Fibroblast of skin of left biceps (primary cell): ENCODE measurements at places on chromosomes 4 and X.

DNA sequence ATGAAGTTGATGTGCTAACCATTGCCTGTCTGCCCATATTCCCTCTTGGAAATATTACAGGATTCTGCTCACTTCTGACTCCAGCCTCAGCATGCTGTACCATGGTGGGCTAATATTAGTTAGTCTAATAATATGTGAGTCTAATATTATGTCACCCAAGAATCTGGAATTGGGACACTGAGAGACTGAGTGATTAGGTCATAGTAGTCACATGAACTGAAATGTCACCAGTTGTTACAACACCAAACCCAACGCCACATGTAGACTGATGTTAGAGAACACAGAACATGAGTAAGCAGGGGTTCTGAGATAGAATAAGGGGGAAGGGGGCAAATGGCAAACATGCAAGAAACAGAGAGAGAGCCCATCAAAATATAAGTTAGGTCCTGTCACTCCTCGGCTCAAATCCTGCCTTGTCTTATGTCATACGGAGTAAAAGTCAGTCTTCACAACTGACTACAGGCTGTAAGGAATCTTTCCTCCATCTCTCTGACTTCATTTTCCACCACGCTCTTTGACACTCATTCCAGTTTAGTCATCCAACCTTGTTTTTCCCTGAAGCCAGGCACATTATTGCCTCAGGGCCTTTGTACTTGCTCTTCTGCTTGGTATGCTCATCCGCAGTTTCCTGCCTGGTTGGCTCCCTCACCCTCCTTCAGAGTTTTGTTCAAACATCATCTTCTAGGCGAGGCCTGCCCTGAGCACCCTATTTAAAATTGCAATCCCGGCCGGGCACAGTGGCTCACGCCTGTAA is 9.6 kb upstream of the SLAIN2 start:
- no peak for DNase-seq

DNA sequence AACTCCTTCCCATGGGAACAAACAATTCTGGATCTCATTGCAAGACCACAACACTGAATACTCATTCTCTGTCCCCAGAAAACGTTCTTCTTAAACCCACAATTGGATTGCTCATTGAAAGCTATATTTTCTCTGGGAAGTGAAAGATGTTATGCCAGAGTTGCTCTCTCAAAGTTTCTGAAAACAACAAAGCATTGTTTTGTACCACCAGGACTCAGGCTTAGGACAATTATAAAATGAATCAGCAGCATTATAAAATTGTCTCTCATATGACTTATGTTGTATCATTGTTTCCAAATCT is 26.5 kb downstream of the TFDP3 start:
- no peak for DNase-seq

GRCh38 chr4:151784706-151785105 is 23.9 kb upstream of the GATB start:
- no peak for DNase-seq

DNA sequence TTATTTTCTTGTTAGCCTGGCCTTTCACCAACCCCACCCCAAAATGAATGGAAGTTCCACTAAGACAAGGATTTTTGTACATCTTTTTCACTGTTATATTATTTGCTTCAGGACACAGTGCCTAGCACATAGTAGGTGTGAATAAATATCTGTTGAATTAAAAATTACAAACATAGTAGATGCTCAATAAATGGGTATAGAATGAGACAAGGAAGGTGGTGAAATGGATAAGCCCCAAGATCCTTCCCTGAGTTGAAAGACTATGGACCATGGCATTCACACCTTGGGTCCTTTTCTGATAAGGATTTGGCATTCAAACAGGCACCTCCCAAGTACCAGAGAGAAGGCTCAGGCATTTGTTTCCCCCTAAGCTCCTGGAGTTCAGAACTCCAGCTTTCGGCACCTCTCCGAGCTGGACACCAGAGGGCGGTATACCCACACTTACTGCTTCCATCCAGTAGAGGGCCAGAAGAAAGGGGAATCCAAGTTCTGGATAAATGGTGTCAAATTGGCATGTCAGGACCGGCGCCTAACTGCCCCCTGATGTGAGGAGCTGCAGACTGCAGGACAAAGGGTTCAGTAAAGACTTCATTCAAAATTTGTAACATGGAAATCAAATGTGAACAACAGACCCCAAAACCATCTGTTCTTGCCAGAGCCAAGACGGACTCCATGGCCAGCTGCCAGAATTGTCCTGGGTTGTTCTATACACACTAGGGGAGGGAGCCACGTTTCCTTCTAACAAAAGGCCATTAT is 193.0 kb downstream of the GPC3 start:
- DNase-seq: peak; percentile 29

DNA sequence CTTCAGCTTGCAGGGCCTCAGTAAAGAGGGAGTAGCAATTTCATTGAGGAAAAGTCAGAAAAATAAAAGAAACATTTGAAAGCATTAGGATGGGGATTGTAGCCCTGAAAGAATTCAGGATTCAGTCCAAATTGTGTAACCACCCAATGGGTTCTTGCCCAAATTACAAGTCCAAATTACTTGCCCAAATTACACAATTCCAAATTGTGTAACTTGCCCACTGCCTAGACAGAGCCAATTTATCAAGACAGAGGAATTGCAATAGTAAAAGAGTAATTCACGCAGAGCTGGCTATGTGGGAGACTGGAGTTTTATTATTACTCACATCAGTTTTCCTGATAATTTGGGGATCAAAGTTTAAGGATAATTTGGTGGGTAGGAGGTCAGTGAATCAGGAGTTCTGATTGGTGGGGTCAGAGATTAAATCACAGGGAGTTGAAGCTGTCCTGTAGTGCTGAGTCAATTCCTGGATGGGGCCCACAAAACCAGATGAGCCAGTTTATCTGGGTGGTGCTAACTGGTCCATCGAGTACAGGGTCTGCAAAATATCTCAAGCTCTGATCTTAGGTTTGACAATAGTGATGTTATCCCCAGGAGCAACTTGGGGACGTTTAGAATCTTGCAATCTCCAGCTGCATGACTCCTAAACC is 18.1 kb upstream of the PAGE5 start:
- no peak for DNase-seq

DNA sequence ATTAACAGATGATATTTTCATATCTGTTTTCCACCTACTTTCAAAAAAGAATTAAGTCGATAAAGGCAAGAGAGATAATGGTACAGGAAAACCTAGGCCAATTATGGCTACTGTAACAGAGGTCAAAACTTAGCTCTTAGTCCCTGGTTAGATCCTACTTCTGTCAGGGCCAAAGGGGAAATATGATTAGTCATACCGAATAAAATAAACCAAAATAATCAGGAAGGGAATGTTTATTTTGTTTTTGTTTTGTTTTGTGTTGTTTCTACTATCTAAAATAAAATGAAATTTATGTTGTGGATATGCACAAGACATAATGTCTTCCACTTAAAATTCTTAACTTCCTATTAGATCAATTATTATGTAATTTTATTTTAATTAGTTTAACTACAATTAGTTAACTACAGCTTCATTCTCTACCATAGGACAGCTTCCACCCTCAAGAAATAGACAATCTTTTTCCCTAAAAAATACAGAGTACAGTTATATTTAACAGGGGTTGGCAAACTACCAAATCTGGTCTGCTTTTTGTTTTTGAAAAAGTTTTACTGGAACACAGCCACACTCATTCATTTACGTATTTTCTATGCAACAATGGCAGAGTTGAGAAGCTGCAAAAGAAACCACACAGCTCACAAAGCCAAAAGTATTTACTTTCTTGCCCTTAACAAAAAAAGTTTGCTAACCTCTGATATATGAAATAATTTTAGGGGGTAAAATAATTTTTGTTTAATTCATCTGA is 25.4 kb downstream of the TMEM47 start:
- no peak for DNase-seq

DNA sequence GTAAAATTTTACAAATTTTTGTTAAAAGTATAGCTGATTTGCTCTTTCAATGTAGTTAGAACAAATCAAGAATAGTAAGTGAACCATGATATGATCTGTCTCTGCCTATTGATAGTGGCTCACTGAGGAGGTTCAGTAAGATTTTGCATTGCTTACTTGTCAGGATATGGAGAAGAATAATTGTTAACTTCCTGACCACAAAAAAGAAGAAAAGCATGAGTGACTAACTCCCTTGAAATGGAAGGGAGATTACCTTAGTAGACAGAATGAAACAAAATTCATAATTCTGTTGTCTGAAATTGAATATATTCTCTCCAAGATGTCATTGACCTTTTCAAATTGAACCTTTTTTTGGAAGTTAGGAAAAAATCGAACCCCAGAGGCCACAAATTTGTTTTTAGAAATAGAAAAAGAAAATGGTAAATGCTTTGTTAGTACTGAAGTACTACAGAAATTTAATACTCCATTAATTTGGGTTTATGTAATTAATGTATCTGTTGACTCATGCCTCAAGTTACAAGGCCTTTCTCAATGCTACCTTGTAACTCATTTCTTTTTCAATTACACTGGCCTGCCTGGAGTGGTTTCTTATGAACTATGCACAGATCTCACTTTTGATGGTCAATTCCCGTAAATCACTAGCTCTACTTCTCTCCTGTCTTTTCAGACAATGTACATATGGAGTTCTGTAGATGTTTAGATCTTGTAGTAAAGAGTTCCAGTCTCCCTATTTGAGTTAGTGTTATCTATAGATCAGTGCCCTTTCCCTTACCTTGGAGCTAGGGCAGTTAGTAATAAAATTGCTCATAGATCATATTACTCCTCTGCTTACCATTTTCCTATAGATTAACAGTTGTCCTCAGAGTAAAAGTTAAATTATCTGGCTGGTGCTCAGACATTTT is 139.3 kb downstream of the TLL1 start:
- no peak for DNase-seq
